GM19239 (cell line): ENCODE measurements at places on chromosomes 16 and 17.

GRCh38 chr17:74070998-74071679 lies 132.3 kb upstream of the RPL38 start:
- no peak for DNase-seq

GRCh38 chr17:66351033-66351432 lies 48.6 kb downstream of the PRKCA start:
- no peak for DNase-seq

DNA sequence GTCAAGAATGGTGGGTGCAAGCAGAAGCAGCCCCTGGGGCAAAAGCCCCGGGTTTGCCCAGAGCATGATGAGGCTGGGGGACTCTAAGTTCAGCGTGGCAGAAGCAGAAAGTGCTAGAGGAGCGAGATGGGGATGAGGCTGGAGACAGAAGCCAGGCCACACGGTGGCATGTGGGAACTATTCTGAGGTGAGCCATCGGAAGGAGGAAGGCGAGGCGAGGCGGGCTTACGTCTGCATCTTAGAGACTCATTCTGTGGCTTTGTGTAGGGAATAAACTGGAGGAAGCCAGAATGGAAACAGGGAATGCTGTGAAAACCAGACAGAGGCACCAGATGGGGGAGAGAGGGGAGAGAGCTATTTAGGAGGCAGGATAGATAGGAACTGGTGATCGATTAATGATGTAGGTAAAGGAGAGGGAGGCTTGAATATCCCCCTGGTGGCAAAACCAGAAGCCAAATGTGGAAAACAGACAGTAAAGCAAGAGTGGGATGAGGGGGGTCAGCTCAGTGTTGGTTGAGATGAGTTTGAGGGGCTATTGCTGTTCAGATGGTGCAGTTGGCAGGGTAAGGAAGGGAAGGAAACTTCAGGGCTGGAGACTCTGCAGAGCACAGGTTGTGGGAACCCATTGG lies 3.1 kb upstream of the TNFSF13 start:
- DNase-seq = no peak

- no peak for DNase-seq
Measured at GRCh38 chr16:22890976-22891375, 77.0 kb downstream of the HS3ST2 start.

GRCh38 chr17:30831257-30831656 lies 509 bp upstream of the ATAD5 start:
- DNase-seq = no peak

DNA sequence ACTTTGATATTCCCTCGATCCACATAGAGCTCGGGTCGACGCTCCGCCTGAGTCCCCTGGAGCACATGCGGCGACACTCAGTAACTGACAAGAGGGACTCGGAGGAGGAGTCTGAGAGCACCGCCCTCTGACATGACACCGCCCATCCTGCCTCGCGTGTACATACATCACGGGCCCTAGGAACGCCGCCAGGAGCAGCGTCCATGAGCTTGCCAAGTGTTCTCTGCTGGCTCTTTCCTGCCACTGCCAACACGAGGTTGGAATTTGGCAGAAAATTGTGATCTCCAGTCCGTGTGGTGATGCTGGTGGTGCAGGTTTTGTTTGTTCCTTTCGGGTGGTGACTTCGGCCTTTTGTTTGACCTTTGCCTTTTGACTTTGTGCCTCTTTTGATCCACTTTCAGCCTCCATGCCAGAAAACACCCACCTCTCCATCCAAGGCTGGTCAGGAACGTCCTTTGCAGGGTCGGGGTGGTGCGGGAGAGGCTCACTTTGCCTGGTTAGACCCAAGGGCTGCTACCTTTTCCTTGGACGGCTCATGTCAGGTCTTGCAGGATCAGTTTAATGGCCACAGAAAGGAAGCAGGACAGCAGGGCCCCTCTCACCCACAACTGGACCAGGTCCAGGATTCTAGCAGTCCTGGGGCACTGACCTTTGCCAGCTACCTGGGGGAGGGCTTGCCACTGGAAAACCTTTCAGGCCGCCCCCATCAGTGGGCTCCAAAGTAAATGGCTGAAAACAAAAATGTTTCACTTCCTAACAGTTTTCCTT lies 27.6 kb downstream of the ELAC2 start:
- DNase-seq = no peak

DNA sequence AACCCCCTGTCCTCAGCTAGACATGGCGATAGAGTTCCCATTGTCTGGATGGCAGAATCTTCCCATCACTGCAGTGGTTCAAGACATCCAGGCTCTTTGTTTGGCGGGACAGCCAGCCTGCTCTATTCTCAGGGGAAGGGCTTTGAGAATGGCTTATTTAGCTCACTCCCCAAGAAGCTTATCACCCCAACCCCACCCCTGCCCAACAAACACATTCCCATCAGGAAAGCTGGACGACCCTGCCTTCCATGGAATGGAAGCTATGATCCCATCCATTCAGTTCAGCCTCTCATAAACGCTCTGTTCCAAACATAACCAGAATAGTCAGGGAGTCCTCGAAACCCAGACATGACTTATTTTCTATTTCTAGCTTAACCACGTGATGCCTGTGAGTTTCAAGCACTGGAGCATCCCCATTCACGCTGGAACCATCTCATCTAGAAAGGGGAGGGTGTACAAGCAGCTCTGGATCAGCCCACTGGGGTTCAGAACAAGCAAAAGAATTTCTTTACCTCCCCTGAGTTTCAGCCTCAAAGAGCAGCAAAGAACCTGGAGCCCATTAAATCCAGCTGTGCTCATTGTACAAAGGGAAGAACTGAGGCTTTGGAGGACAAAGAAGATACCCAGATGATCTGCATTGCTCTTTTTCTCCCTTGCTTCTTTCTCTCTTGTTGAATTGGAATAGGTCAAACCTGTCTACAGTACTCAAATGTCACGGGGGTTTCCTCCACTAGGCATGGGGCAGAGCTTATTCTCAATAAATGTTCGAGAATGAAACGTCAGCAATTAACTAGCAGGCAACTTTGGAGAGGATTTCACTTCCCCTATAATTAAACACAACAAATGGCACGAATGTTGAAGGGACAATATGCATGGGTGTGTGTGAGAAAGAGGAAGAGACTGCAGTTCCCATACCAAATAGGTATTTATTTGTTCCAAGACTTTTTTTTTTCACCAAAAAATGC lies 93.1 kb downstream of the XYLT1 start:
- peak; percentile 21 for DNase-seq

DNA sequence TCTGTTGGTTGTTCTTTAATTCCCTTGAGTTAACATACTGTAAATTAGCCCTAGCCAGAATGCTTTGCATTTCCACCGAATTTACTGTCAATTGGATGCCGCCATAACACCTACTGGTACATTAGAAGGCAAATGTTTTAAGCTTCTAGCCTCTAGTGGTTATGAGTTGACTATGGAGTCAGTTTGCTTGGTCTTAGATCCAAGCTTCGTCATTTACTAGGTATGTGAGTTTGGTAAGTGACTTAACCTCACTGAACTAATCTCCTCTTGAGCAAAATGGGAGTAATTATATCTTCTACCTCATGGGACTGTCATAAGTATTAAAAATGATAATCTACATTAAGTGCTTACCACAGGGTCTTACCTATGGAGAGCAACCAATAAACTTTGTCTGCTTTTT lies 20.4 kb upstream of the CDH11 start:
- DNase-seq = no peak

- DNase-seq = peak; percentile 13
Measured at GRCh38 chr16:49158029-49158642, 123.5 kb downstream of the CBLN1 start.

GRCh38 chr17:77428020-77428748 lies 287.4 kb downstream of the SEC14L1 start:
- DNase-seq = no peak

- DNase-seq = no peak
Measured at GRCh38 chr16:4064950-4065352, 51.3 kb downstream of the ADCY9 start.

GRCh38 chr17:1995321-1995892 lies 29.7 kb downstream of the RTN4RL1 start:
- no peak for DNase-seq

DNA sequence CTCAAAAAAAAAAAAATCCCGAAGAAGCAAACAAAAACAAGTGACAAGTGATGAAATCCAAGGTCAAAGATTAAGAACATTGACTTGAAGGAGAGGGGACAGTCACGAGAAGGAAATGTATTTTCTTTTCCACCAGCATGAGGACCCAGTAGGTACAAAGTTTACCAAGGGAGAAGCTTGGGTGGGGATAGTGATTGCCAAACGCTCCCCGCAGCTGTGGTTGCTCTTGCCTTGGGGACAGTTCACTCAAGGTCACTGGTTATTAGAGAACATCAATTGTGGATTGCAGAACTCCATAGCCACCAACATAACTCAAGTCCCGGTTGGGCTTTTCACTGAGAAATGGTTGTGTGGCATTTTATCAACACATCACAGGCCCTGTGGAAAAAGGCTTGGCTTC lies 27.0 kb downstream of the RSL1D1 start:
- no peak for DNase-seq

DNA sequence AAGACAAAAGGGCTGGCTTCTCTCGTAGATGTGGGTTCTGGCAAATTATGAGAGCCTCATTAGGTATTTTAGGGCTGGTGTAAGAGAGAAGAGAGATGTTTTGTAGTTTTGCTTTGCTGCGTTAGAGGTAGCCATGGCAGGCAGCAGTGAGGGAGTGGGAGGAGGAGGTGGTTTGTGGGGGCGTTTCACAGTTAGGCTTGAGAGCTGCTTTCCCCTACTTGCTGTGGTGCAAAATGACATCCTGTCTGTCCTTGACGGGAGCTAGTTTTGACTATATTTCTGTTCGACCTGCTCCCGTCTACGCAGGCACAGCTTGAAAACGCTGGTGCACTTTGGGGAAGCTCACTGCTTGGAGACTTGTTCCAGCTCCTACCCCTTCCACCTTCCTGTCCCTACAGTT lies 75.5 kb downstream of the SLC5A11 start:
- DNase-seq = no peak

GRCh38 chr16:19093631-19094541 lies 19.9 kb upstream of the ITPRIPL2 start:
- no peak for DNase-seq

GRCh38 chr17:66126231-66126630 lies 65.7 kb downstream of the CEP112 start:
- no peak for DNase-seq

- no peak for DNase-seq
Measured at GRCh38 chr16:9351440-9351839, 260.0 kb downstream of the HAPSTR1 start.

- DNase-seq = peak; percentile 52
Measured at GRCh38 chr17:75516619-75517296, 430 bp downstream of the TSEN54 start.

GRCh38 chr16:60432472-60432871 lies 1603.8 kb downstream of the CDH8 start:
- no peak for DNase-seq

DNA sequence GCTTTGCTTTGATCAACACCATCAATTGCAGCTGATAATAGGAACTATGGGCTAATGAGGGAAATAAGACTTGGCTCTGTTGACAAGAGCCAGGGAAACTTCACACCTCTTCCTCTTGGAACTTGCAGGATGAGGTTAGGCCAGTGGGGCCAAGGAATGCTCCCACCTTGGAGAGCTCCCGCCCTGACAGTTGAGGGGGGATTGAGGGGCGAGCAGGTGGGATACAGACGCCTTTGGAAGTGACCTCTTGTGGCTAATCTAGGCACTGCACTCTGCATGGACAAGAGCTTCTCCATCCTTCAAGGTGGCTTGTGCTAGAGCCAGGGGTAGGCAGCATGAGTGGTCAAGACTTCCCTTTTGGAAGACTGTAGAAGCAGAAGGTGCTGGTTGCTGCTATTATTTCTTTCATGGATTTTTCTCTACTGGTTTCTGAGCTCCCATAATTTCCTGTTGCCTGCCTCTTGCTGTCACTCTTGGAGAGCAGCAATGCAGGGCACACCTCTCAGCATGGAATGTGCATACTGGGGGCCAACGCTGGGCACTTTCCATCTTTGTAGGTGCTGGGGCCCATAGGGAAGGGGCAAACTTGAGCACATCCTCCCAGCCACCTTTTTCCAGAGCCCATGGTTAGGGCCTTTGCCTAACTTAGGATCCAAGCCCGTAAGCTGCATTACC lies 2.3 kb upstream of the PHF12 start:
- DNase-seq = peak; percentile 54

DNA sequence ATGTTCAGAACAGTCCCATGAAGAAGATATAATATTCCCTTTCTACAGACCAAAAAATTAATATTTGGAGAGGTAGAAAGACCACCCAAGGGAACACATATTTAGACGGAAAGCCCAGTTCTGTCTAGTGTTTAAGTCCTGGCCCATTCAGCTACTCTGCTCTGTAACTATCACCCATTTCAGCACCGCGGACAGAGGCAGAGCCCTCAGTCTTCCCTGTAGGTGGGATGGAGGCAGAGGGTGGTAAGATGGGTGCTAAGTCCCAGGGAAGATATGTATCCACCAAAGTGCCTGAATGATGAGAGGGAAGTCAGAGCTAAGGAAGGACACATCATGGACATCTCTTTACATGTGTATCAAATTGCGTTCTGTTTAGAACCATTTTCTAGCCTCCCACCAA lies 27.8 kb upstream of the C16orf78 start:
- DNase-seq = no peak

GRCh38 chr17:71217769-71218168 lies 903.1 kb upstream of the SOX9 start:
- DNase-seq = no peak

DNA sequence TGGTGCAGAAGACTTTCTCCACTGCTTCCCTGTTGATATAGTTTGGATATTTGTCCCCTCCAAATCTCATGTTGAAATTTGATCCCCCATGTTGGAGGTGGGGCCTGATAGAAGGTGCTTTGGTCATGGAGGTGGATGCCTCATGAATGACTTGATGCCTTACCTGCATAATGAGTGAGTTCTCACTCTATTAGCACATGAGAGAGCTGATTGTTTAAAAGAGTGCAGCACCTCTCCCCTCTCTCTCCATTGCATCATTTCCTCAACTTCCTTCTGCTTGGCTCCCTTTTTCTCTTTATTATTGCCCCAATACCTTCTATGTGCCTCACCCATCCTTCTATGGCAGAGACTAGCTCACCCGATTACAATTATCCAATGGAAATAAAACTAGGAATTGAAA lies 90.8 kb upstream of the COX10 start:
- no peak for DNase-seq

- no peak for DNase-seq
Measured at GRCh38 chr16:69201291-69201690, 14.3 kb downstream of the SNTB2 start.

- DNase-seq = peak; percentile 93
Measured at GRCh38 chr16:84648595-84649510, 542 bp downstream of the KLHL36 start.

DNA sequence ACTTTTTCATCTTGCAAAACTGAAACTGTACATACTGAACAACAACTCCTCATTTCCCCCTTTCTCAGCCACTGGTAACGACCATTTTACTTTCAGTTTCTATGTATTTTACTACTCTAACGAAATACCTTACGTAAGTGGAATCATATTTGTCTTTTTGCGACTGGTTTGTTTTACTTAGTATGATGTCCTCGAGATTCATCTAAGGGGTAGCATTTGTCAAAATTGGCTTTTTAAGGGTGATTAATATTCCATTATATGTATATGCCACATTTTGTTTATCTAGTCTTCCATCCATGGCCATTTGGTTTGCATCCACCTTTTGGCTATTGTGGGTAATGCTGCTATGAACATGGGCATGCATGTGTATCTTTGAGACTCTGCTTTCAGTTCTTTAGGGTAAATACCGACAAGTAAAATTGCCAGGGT lies 10.4 kb downstream of the KPNB1 start:
- DNase-seq = no peak

- DNase-seq = no peak
Measured at GRCh38 chr16:2828876-2829430, 1.1 kb upstream of the ZG16B start.

GRCh38 chr17:49403514-49404289 lies 11.0 kb downstream of the PHB1 start:
- DNase-seq = no peak
